ENCODE measurements at places on chromosomes 5 and 9. TPM values are rescaled to one million over a fixed set of nuclear protein-coding genes. Genes with fewer than 3 reads are reported as not detected.

Gene AQP3
- 0.88 TPM for total RNA-seq

Gene VLDLR
- 10.1 TPM for total RNA-seq

Gene NR2F1
- total RNA-seq: 10.6 TPM

Gene PCDHGC4
- 3.8 TPM for total RNA-seq

Gene DOCK2
- 6.2 TPM for total RNA-seq

GRCh38 chr5:133706506-133707430, 94.4 kb upstream of the FSTL4 start:
- H3K27me3 ChIP-seq: no peaks in the 10 kb centered on the region
- H3K4me3 ChIP-seq: no peak overlapping the region
- DNase-seq: no peak
- H3K36me3 ChIP-seq: no peaks in the 10 kb centered on the region
- no peaks in the 10 kb centered on the region for H3K4me1 ChIP-seq

DNA sequence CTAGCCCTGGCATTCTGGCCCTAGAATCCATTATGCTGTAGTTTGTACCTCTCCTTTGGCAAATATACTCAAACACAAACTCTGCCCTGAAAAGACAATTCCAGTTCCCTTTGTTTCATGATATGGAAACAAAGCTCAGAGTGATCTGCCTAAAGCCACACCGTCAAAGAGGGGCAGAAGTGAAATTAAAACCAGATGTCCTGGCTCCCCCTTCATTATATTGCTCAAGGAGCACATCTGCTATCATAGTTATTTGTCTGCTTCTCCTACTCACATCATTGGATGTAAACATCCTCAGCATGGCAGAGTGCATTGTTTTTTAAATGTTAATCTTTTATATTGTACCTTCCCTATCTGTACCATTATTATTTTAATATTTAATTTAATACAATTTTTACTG, 266.7 kb upstream of the SMARCA2 start:
- no peak overlapping the region for H3K4me3 ChIP-seq
- H3K4me1 ChIP-seq: no peaks in the 10 kb centered on the region
- no peak for DNase-seq

DNA sequence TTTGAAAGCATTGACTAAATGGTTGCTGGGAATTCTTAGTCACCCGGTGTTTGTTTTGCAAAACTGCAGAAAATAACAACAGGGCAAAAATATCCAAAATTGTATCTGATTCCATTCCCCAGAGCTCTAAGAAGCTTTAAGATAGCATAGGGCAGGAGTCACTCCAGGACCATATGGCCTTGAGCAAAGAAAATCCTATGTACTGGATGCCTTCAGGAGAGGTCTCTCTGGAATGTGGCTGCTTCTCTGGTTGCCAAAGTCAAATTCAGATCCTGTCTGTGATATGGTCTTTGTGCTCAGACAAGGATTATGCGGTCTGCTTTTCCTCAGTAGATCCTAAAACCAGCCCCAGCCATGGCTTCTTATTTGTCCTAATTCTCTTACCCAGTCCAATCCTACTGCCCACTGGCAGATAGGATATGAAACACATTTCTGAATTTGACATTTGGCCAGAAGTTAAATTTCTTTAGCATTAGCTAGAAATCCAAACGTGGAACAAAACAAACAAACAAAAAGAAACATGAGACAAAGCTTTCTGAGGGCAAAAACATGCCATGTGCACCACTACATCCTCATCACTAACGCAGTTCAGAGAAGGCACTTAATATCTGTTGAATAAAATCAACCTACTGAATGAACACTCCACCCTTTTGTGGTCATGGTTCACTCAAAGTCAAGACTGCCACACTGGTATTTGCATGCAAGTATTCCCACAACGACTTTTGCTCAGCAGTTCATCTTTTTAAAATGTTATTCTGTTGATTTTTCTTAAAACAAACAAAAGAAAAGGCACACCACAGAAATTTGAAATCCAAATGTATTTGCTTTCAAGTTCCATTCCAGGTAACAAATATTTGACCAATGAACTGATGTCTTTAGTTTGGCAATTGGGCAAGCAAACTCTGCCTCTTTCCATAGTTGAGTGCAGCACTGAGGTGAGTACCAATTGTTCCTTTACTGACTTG, 165.7 kb downstream of the TRPM6 start:
- H3K27ac ChIP-seq: no peak overlapping the region
- DNase-seq: no peak
- H3K4me3 ChIP-seq: no peak overlapping the region
- no peaks in the 10 kb centered on the region for H3K27me3 ChIP-seq
- H3K4me1 ChIP-seq: no peaks in the 10 kb centered on the region

- no peak for DNase-seq
- H3K4me3 ChIP-seq: no peak overlapping the region
- no peaks in the 10 kb centered on the region for H3K4me1 ChIP-seq
- H3K36me3 ChIP-seq: peaks cover 27% of the 10 kb centered on the region
- H3K27ac ChIP-seq: no peak overlapping the region
Measured at GRCh38 chr9:121138561-121138960, 63.1 kb downstream of the RAB14 start.

- peaks cover 8% of the 10 kb centered on the region for H3K4me1 ChIP-seq
- no peaks in the 10 kb centered on the region for H3K27me3 ChIP-seq
- H3K4me3 ChIP-seq: no peak overlapping the region
- no peak overlapping the region for H3K27ac ChIP-seq
Measured at GRCh38 chr5:132273631-132274030, 16.1 kb downstream of the PDLIM4 start.

Measured in osteoblast (primary cell).